ENCODE measurements at places on chromosomes 12 and 14. TPM values are rescaled to one million over a fixed set of nuclear protein-coding genes. Genes with fewer than 3 reads are reported as not detected.

- no peaks in the 10 kb centered on the region for H3K4me1 ChIP-seq
- DNase-seq: no peak
- no peak overlapping the region for H3K4me3 ChIP-seq
- peaks cover 6% of the 10 kb centered on the region for H3K36me3 ChIP-seq
- H3K27me3 ChIP-seq: peaks cover 6% of the 10 kb centered on the region
Measured at GRCh38 chr12:55687746-55688145, 20.0 kb downstream of the ITGA7 start.

DNA sequence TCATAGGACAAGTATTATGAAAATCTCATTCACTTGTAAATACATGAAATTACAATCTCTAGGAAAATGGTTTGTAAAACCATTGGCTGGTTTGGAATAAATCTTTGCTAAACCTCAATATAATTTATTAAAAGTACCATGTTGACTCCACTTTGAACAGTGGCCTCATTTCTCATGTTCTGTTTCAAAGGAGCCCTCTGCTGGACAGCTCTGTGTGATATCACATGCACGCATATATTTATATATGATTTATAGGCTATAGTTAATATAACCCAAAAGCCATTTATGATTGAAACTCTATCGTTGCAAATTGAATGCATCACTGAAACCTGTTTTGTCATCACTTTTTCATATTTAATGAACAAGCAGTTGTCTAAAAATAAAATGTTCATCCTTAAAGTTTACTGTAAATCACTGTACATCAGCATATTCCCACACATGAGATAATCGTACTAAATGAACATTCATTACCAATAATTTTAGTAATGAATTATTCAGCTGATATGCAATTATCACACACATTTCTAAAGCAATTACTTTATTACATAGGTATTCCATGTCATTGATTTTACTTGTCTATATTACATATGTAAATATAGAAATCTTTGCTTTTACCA, 493.8 kb downstream of the NPAS3 start:
- H3K27me3 ChIP-seq: no peaks in the 10 kb centered on the region
- no peak overlapping the region for H3K27ac ChIP-seq
- peaks cover 6% of the 10 kb centered on the region for H3K4me1 ChIP-seq

The PPP1R12A gene
- 56.8 TPM for total RNA-seq

GRCh38 chr12:96985515-96986362, 78.7 kb downstream of the NEDD1 start:
- no peaks in the 10 kb centered on the region for H3K36me3 ChIP-seq
- no peak overlapping the region for H3K27ac ChIP-seq
- peaks cover 5% of the 10 kb centered on the region for H3K4me1 ChIP-seq
- peak overlapping the region; percentile 83 for H3K4me3 ChIP-seq

The KRT72 gene
- not detected for total RNA-seq

Measured in glutamatergic neuron (in vitro differentiated cells).